ENCODE measurements at places on chromosomes 12 and 14.

GRCh38 chr12:46777587-46777986 lies 48.2 kb downstream of the SLC38A4 start:
- no peak for DNase-seq

- DNase-seq: no peak
Measured at GRCh38 chr12:3205742-3206519, 128.8 kb downstream of the TSPAN9 start.

- no peak for DNase-seq
Measured at GRCh38 chr12:55025508-55025907, 5.7 kb downstream of the NEUROD4 start.

DNA sequence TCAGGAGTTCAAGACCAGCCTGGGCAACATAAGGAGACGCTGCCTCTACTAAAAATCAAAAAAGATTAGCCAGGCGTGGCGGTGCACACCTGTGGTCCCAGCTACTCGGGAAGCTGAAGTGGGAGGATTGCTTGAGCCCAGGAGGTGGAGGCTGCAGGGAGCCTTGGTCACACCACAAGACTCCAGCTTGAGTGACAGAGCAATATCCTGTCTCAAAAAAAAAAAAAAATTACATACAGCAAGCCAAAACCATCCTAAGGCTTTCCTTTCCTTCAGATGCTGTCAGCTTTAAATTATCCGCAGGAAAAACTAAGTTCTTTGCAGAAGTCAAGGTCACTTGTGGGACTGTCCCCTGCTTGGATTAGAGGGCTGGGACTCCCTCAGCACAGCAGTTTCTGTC lies 1.3 kb downstream of the CS start:
- peak; percentile 30 for DNase-seq

- no peak for DNase-seq
Measured at GRCh38 chr12:42759622-42760273, 170.2 kb upstream of the PRICKLE1 start.

DNA sequence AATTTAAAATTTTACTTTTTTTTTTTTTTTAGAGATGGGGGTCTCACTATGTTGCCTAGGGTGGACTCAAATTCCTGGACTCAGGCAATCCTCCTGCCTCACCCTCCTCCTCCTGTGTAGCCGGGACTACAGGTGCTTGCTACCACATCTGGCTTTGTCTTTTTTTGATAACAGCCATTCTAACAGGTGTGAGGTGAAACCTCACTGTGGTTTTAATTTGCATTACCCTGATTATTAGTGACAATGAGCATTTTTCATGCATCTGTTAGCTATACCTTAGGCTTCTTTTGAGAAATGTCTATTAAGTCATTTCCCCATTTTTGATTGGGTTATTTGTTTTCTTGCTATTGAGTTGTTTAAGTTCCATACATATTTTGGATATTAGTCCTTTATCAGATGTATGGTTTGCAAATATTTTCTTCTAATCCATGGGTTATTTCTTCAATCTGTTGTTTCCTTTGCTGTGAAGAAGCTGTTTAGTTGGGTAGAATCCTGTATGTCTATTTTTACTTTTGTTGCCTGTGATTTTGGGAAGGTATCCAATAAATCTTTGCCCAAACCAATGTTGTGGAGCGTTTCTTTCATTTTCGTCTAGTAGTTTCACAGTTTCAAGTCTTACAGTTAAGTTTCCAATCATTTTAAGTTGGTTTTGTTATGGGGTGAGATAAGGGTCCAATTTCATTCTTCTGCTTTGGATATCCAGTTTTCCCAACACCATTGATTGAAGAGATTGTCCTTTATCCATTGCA lies 86.1 kb downstream of the MYF5 start:
- no peak for DNase-seq

DNA sequence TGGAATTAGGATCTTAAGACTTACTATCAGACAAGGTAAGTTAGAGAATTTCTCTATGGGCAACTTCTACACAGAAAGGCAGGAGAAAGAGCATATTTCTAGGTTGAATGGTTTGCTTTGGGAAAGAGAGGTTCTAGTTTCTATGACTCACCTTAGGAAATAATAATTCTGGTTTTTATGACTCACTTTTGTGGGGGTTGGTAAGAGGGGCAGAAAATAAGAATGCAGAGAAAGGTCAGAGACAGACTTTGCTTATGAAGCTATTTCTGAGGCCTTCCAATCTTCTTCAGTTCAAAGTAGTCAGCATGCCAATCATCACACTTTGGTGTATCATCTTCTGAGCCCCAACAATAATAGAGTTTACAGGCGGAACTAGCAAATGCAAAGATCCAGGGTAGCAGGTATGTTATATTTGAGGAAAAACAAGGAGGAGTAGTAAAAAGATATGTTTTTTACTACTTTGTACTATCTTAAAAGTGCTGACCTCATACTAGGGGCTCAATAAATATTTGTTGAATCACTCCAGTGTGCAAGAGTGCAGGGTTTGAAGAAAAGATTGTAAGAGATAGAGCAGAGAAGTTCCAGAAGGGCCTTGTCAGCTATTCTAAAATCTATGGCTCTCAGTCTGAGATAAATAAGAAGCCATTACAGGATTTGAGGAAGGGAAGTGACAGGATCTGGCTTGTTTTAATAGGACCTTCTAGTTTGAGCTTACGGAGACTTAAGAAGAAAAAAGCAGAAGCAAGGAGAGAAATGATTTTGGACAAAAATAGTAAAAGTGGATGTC lies 56.7 kb upstream of the LRFN5 start:
- peak; percentile 0 for DNase-seq

DNA sequence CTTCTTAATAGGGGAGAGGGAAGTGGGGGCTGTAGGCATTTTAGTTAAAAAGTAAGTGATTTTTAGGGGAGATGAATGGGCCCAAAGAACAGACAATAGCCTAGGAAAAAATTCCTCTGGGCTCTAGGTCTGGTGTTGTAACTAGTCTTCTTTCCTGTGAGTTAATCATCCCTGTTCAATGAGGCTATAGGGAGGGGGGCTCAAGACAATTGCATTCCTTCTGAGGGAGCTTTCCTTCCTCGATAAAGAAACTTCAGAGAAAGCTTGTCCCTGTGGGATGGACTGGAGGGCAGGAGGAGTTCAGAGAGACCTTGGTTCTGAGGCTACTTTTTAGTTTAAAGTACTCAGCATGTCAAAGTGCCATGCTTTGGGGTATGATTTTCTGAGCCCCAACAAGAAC lies 127.2 kb downstream of the BBS10 start:
- DNase-seq: no peak

- no peak for DNase-seq
Measured at GRCh38 chr12:67091678-67092077, 177.5 kb upstream of the CAND1 start.

- no peak for DNase-seq
Measured at GRCh38 chr14:98963610-98964009, 308.4 kb downstream of the BCL11B start.

GRCh38 chr14:105095236-105095805 lies 30.1 kb upstream of the GPR132 start:
- DNase-seq: no peak

- DNase-seq: no peak
Measured at GRCh38 chr12:31246470-31246850, 79.5 kb downstream of the SINHCAF start.

DNA sequence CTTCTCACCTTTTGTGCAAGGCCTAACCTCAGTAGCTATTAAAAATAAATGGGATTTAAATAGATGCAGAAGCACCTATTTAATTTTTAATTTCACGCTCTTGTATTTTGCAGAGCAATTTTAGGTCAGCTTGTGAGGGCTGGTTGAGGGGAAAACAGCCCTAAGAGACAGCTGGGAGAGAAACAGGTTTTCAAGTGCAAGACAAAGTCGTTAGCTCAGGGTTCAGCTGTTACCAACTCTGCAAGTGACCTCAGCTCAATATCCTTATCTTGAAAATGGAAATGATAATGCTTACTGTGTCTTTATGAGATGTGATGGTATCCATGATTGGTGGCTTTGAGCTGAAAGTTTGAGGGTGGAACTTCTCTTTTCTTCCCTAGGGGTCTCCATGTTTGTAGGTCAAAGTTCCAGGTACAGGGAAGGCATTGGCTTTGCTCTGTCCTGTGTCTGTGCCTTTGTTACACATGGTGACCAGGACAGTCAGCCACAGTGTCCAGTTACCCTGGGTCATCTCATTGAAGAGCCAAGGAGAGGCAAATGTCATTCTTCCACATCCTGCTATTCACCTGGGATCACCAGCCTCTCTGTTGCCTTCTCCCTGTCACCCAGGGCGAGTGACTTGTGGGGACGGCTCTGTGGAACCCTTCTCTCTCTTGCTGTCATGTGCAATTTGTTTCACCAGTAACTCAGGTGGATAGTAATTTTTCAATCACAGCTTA lies 100.3 kb downstream of the SAMD4A start:
- DNase-seq: no peak

- no peak for DNase-seq
Measured at GRCh38 chr14:71834284-71835204, 97.7 kb upstream of the RGS6 start.

- DNase-seq: no peak
Measured at GRCh38 chr12:52984136-52984535, 22.1 kb upstream of the EIF4B start.

DNA sequence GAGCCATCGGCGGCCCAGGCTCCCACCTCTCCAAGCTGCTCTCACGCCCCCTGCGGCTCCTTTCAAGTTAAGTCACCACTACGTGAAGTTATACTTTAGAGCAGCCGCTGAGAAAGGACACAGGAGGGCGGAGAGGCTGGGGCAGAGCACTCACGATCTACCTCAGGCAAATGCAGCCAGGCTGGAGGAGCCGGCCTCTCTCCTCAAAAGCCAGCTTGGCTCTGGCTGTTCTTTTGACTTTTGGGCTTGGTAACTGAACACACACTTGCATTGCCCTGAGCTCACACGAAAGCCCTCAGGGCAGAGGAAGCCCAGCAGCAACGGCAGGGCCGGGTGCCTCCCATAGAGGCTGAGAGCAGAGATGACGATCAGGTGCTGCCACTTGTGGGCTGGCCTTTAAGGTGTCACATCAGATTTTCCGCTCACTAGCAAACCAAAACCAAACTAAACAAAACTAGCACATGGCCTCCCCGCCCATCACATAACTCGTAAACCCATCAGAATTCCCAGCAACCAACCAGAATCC lies 75.2 kb downstream of the PITPNM2 start:
- DNase-seq: no peak

DNA sequence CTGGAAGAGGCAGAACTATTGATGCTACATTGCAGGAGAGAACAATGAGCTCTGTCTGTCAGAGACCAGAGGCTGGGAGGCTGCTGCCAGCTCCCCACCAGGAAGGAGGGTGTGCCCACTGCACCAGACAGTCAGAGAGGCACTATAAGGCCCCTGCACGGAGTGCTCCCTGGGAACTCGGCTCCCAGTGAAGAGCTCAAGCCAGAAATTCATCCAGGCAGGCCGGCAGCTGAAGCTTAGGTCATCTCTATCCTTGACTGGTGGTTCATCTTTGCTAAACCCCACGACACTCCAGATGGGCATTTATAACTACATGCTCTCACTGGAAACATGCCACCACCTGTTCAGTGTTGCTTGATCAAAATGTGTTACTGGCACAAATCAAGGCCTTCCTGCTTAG lies 65.1 kb upstream of the GPATCH2L start:
- DNase-seq: no peak

DNA sequence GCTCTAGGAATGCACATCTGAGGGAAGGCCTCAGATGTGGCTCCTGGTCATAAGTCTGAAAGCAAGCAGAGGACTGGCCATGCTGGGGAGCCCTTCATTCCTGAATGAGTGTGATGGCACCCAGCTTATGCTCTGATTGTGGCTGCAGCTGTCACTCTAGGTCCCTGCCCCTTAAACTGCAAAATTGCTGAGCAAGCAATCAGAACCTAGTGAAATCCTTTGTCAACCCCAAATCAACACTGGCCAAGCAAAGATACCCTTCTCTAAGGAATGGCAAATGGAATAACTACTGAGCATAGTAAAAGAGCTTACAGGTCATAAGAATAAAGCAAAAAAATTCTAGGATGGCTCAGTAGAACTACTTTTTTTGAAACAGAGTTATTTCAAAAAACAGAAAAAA lies 4.3 kb upstream of the PLEKHG7 start:
- no peak for DNase-seq

DNA sequence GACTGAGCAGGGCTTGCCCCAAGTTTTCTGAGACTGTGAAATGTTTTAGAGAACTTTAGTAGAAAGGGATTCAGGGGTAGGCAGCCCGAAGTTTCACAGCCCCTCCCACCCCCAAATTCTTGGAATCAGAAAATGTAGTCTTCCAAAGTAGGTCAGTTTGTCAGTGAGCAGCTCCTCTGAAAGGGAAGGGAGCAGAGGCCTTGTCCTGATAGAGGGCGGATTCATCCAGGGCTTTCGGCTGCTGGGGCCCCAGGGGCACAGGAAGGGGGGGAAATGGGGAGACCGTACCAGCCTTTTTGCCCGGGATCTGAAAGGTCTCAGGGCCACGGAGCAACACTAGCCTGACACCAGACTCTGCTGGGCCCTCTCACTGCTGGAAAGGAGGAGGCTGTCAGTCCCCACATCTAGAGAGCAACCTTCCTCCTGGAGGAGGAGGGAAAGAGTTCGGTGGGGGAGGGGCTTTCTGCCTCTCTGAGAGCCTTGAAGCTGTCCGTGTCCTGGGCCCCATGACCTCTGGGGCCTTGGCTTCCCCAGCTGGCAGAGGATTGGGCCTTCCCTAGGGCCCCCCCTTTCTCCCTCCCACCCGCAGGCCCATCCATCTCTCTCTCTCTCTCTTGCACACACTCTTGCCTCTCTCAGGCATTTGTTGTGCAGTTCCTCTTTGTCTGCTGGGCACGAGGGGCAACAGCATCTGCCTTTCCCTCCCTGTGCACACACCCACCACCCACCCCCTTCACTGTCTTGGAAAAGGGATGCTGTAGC lies at the start of gene IKZF4:
Gene IKZF4 (plus strand): TSS at position 621 of the 762 bp plus-strand sequence. CDS start 451 bp downstream, outside the sequence.
- peak; percentile 84 for DNase-seq

DNA sequence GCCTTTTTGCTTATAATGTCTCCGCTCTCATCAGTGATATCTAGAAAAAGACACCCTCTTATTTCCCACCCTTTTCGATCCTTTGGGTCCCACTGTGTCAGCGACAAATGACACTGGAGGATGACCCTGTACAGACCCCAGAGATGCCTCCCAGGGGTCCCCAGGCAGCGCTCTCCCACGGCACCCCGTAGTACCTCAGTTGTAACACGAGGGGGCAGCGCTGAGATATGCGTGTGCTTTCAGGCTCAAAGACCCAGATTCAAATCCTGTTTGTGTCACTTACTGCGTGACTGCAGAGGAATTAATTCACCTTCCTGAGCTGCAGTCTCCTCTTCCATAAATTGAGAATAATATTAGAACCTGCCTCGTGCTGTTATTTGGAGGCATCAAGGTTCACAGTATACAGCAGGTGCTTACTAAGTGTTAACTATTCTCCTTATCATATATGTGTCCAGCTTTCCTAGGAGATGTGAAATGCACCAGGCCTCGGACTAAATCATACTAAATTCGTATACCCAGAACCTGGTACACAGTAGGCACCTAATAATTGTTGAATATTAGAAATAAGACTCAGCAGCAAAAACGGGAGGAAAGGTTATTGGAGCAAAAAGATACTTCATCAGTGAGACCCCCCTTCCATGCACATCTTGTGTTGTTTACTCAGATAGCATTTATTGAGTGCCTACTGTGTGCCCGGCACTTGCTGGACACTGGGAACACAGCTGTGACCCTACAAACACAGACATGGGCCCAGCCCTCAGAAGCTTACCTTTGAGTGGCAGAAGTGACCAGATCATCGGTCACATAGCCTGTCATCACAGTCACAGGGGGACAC lies 99.9 kb downstream of the PHETA1 start:
- peak; percentile 40 for DNase-seq

- no peak for DNase-seq
Measured at GRCh38 chr12:59677857-59678256, 82.0 kb downstream of the SLC16A7 start.

All from KBM-7 (cell line).